NCI-H524 (cell line): ENCODE measurements at places on chromosomes 1 and 21.
A peak's percentile ranks its signal among the peaks of the same experiment; 100 is the strongest.

- DNase-seq: peak; percentile 59
Observed at GRCh38 chr1:25774921-25775771, 24.8 kb upstream of the SELENON start.

DNA sequence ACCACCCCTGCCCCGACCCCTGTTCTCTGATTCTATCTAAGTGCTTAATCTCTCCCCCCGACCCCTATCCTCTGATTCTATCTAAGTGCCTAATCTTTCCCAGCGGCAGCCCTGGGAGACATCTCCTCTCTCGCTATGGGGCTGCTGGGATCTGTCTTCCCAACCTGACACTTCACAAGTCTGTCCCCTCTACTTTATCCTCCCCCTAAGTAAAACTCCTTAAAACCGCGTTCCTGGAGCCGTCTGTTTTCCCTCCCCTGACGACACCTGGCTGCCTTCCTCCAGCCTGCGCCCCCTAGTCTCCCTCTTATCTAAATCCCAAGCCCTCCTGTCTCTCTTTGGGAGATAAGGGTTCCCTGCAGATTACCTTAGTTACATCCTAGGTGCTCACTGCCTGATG is 30.5 kb downstream of the EPHB2 start:
- peak; percentile 33 for DNase-seq

- no peak for DNase-seq
Observed at GRCh38 chr1:61135291-61135690, 52.9 kb downstream of the NFIA start.

- DNase-seq: no peak
Observed at GRCh38 chr1:209751627-209752231, 4.1 kb upstream of the TRAF3IP3 start.

- no peak for DNase-seq
Observed at GRCh38 chr1:15961492-15961891, 14.4 kb downstream of the ZBTB17 start.

GRCh38 chr1:100441651-100442050 is 89.3 kb downstream of the CDC14A start:
- DNase-seq: no peak

GRCh38 chr1:59062743-59063142 is 234.2 kb upstream of the FGGY start:
- no peak for DNase-seq

DNA sequence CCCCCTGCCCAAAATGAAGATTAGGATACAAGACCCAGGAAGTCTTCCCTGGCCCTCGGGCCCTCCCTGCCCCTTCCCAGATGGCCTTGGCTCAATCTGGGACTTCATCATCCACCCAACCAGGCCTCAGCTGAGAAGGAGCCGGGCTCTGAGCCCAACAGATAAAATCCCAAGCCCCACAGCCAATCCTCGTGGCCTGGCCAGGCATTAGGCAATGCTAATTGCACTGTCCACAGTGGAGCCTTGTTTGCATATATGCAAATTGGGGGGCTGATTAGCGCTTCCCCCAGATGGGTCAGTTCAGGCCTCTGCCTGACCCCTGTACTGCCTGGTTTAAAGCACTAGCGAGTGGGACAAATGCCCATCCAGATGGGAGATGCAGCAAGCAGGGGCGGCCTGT is 34.9 kb downstream of the IGSF21 start:
- DNase-seq: no peak

DNA sequence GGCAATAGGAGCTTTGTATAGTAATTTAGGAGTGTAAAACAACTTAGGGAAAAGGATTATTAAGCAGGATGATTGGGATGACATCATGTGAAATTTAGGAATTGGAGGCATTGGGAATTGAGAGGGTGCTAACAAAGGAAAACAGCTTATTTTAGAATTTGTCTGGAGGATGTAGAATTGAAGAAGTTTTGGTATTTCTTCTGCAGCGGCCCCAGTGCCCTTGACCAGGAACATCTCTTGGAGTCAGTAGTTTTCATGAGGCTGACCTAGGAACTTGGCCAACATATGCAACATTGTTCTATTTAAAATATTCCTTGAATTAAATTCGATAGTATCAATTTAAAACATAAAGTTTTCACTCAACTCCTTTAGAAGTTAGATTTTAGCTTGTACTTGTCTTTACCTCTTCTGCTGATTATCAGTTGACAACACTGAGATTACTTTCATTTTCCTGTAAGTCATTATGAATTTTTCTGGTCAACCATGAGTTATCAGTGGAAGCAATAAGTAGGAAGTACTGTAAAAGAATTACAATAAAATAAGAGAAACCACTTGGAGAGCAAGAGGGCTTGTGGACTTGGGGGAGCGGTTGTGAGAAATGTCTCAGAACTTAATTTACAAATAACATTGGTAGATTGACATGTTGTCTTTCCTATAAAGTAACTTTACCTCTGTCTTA is 52.8 kb downstream of the DYRK1A start:
- DNase-seq: no peak

DNA sequence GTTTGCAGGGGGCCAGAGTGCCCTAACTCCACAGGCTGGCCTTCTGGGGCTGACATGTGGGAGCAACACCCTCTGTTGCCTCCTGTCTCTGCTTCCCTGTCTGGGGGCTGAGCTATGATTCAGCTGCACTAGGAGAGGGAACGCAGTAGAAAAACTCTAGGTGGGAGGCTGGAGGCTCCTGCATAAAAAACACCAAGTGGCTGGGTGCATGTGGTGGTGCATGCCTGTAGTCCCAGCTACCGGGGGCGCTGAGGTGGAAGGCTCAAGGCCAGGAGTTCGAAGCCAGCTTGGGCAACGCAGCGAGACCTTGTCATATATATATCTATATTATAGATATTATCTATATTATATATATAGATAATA is 5.6 kb downstream of the KIF17 start:
- no peak for DNase-seq

- DNase-seq: no peak
Observed at GRCh38 chr1:85111695-85112094, 63.4 kb upstream of the MCOLN3 start.

DNA sequence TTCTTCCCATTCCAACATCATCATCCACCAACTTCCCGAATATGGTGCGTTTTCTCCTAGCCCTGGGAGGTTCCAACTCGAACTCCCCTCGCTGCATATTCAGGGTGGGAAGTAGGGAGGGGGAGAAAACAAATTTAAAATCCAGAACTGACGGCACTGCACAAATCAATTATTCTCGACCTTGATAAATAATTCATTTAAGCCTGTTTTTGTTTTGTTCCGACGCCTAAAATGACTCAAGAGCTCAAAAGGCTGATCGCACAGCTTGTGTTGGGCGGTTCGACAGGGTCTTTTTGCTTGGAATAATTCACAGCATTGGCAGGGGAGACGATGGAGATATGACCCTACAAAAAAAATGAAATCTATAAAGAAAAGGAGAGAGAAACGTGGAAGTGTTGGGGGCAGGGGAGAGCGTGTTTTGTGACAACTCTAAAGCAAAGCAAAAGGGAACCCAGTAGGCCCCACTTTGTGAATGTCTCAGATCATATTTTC is 3.1 kb upstream of the BARHL2 start:
- no peak for DNase-seq

DNA sequence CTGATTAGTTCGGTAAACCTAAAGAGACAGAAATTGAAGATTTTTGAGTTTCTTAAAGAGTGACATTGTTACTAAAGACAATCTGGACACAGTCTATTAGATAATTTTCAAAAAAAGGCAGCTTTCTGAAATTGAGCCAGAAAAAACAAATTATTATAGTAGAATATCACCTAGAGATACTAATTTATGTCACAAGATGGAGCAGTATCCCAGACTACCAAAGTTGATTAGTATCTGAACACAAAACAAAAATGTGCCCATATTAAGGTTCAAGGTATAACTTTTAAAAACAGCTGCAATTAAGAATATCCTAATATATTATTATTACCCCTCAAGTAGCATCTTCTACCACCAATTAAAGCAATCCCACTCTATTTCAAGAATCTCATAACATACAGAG is 40.5 kb upstream of the SYT2 start:
- no peak for DNase-seq

- DNase-seq: no peak
Observed at GRCh38 chr1:180966312-180966711, 53.6 kb downstream of the KIAA1614 start.

- DNase-seq: no peak
Observed at GRCh38 chr1:204400882-204401510, 10.6 kb downstream of the PPP1R15B start.

GRCh38 chr1:12383786-12384185 is 154.0 kb downstream of the VPS13D start:
- DNase-seq: no peak

GRCh38 chr1:168920456-168921094 is 185.9 kb upstream of the ATP1B1 start:
- no peak for DNase-seq

DNA sequence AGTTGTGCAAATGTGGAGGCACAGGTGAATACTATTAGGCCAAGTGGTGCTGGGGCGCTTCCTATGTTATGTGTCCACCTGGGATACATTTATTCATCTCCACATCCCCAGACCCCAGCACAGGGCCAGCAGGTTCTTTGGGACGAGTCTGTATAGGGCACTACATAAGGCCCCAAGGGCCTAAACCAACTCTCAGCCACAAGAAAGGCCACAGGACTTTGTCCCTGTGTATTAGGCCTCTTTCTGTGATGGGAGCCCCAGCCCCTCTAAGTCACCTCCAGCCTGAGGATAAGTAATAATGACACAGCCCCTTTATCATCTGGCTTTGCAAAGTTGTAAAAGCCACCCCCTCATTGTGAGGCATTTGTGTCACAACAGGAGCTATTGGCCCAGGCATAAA is 79.2 kb upstream of the CD1D start:
- DNase-seq: no peak

GRCh38 chr1:41884256-41885230 is 34.2 kb downstream of the HIVEP3 start:
- no peak for DNase-seq

- DNase-seq: peak; percentile 66
Observed at GRCh38 chr1:205791568-205792180, 16.4 kb upstream of the RAB29 start.

- DNase-seq: no peak
Observed at GRCh38 chr1:30005972-30006619, 717.3 kb downstream of the MATN1 start.

- DNase-seq: no peak
Observed at GRCh38 chr1:184388319-184388889, 1.6 kb downstream of the C1orf21 start.

- no peak for DNase-seq
Observed at GRCh38 chr1:62589321-62589720, 8.0 kb upstream of the ANGPTL3 start.

GRCh38 chr1:6269720-6270400 is 9.0 kb upstream of the GPR153 start:
- DNase-seq: peak; percentile 88

- peak; percentile 25 for DNase-seq
Observed at GRCh38 chr1:168801032-168801745, 72.2 kb upstream of the DPT start.

GRCh38 chr1:94334764-94335163 is 83.4 kb upstream of the ABCD3 start:
- no peak for DNase-seq

DNA sequence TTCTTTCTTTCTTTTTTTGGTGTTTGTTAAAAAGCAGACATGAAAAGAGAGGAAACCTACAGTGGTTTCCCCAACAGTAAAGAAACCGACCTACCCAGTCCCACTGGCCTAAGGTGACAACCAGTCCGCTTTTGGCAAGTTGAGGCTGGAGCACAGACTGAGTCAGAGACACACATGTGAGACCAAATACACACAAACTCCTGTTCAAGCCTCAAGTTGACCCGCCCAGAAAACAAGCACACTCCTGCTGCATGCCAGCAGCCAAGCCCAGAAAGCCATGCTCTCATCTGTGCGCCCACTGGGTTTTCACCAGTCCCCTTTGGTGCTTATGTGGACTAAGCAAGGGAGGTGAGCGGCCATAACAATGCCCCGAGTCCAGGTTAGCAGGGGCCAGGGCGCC is 64.6 kb upstream of the GPR153 start:
- DNase-seq: no peak

- DNase-seq: no peak
Observed at GRCh38 chr21:35234725-35235124, 185.6 kb upstream of the RUNX1 start.

GRCh38 chr1:89457046-89457445 is 67.6 kb upstream of the LRRC8B start:
- no peak for DNase-seq

- no peak for DNase-seq
Observed at GRCh38 chr1:112589766-112590165, 29.2 kb downstream of the ST7L start.

DNA sequence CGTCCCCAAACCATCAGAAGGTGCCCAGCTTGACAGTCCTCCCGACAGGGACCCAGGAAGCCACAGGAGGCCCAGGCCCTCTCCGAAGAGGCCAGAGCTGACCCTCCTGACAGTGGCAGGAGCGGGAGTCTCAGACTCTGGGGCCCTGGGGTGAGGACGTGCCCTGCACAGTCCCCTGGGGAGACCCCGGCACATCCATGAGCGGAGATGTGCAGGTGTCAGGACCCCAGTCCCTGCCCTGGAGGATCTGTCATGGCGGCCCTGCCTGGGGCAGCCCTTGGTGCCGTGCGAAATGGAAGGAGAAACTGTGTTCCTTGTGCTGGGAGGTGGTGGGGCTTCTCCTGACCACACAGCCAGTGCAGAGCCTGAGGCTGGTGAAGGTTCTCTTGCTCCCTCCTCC is 55.8 kb downstream of the OBSCN start:
- no peak for DNase-seq

DNA sequence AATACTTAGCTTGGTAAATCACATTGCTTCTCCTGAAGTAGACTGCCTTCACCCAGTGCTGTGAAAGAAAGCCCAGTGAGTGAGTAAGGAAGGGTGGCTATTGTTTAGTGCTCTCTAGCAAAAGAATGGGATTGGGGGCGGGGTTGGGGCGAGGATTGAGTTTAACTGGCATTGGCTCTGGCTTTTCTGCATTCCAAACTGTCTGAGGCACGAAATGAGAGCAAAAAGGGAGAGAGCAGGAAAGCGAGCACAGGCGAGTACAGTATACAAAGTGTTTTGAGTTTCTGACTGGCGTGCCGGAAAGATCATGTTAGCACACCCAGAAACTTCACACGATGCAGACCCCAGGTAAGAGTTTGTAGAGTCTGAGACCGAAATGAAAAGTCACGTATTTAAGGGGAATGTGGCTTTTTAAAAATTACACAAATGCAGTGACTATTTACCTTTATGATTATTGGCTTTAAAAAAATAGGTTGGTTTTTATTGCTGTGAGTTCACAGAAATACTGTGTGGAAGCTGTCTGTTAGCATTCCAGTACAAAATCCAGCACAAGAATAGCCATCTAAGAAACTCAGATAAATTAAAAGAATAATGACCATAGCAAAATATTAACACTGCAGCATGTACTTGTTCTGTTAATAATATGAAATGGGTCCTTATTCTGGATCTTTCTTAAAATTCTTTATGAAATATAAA is 155.4 kb downstream of the CLEC20A start:
- no peak for DNase-seq

GRCh38 chr1:155093911-155094621 is 15.4 kb downstream of the EFNA3 start:
- peak; percentile 83 for DNase-seq

DNA sequence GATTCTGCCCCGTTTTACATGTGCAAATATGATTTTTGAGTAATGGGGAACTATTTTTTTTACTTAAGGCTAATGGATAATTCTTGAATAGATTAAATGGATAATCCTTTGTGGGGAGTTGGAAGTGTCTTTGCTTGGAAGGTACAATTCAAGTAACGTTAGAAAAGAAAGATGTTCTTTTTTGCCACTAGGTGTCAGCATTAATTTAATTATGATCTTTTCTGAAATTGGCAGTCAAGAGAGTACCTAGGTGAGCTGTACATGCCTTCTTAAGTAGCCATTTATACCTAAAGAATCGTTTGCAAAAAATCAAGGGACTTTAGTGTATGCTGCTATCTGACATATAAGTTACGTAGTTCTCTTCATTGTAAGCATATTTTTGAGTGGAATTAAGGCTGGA is 2.2 kb downstream of the FBXO28 start:
- no peak for DNase-seq
